ENCODE measurements at places on chromosomes 11 and 22.

DNA sequence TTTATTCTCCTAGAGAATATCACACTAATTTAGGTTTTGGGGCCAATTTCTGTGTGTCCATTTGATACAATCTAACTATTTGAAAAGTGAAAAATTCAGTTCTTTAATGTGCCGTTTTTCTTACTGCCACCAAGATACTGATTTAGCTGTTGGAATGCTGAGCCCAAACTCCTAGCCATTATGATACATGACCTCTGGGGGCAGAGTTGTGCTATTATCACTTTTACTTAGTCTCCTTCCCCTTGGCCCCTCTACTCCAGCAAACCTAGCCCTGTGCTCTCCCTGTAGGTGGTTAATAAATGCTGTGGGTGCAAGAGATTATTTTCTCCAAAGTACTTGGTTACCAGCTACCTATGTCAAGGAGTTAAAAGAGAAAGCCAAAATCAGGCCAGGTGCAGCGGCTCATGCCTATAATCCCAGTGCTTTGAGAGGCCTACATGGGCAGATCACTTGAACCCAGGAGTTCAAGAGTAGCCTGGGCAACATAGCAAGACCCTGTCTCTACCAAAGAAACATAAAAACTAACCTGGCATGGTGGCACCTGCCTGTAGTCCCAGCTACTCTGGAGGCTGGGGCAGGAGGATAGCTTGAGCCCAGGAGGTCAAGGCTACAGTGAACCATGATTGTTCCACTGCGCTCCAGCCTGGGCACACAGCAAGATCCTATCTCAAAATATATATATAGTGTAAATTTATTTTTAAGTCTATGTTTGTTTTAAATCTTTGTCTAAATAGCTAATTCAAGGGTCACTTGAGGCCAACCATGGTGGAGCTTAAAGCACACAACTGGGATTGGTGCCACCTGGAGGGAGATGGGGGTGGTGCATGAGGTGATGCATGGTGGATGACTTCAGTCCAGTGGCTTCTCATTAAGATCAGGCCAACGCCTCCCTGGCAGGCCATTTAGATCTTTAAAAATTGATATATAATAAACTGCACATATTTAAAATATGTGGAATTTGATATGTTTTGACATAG, 193.2 kb upstream of the PLET1 start:
- no peak overlapping the region for H3K27ac ChIP-seq
- H3K36me3 ChIP-seq = no peaks in the 10 kb centered on the region
- no peaks in the 10 kb centered on the region for H3K4me1 ChIP-seq

- no peak overlapping the region for H3K4me3 ChIP-seq
- DNase-seq = no peak
- no peaks in the 10 kb centered on the region for H3K4me1 ChIP-seq
- peaks cover 10% of the 10 kb centered on the region for H3K27me3 ChIP-seq
- H3K27ac ChIP-seq = no peak overlapping the region
- no peaks in the 10 kb centered on the region for H3K36me3 ChIP-seq
Observed at GRCh38 chr11:48210052-48210451, 6.6 kb upstream of the OR4B1 start.

- no peaks in the 10 kb centered on the region for H3K36me3 ChIP-seq
- H3K27me3 ChIP-seq = peaks cover 14% of the 10 kb centered on the region
- no peak overlapping the region for H3K4me3 ChIP-seq
- no peaks in the 10 kb centered on the region for H3K4me1 ChIP-seq
Observed at GRCh38 chr11:47591764-47592163, 2.4 kb downstream of the C1QTNF4 start.

- peaks cover 10% of the 10 kb centered on the region for H3K27me3 ChIP-seq
- peaks cover 4% of the 10 kb centered on the region for H3K36me3 ChIP-seq
- no peak for DNase-seq
- peak overlapping the region; percentile 71 for H3K27ac ChIP-seq
- peaks cover 65% of the 10 kb centered on the region for H3K4me1 ChIP-seq
- peak overlapping the region; percentile 95 for H3K4me3 ChIP-seq
Observed at GRCh38 chr22:39530692-39531331, 1.7 kb downstream of the RPS19BP1 start.

GRCh38 chr11:3907590-3907989, 52.1 kb downstream of the STIM1 start:
- no peaks in the 10 kb centered on the region for H3K27me3 ChIP-seq
- H3K4me1 ChIP-seq = peaks cover 86% of the 10 kb centered on the region
- H3K4me3 ChIP-seq = no peak overlapping the region
- H3K27ac ChIP-seq = peak overlapping the region; percentile 18
- DNase-seq = no peak

DNA sequence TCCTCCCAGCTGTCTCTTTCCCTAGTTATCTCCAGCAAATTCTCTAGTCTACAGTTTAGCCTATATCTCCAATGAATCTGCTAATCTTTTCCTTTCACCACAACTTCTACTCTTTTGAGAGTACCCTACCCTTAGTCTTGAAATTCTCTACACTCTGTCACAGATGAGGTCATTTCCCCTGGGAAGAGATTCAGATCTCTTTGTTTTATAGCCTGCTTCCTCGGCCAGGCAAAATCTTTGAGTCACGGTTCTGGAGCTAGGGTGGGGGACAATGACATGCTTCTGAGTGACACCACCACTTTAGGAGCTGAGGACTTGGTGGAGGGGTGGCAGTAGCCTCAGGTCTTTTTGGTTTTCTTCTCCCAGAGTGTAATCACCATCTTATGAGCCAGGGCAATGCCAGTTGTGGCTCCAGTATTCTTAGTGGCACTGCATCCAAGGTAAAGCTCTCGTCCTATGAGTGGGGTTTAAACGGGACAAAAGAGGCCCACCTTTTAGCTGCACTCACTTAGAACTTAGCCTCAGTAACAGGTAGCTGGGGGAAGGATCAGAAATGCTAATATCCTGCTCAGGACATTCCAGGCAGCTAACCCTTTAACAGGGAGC, 98.5 kb upstream of the RRM1 start:
- peaks cover 5% of the 10 kb centered on the region for H3K27me3 ChIP-seq
- H3K4me1 ChIP-seq = peaks cover 58% of the 10 kb centered on the region
- H3K27ac ChIP-seq = peak overlapping the region; percentile 42
- peaks cover 5% of the 10 kb centered on the region for H3K36me3 ChIP-seq
- no peak overlapping the region for H3K4me3 ChIP-seq

GRCh38 chr11:134667175-134667500, 255.1 kb upstream of the B3GAT1 start:
- no peaks in the 10 kb centered on the region for H3K4me1 ChIP-seq
- no peak overlapping the region for H3K27ac ChIP-seq
- H3K27me3 ChIP-seq = peaks cover 2% of the 10 kb centered on the region

GRCh38 chr11:80973786-80974185, 1533.0 kb upstream of the TENM4 start:
- H3K27me3 ChIP-seq = no peaks in the 10 kb centered on the region
- H3K27ac ChIP-seq = no peak overlapping the region
- H3K36me3 ChIP-seq = no peaks in the 10 kb centered on the region
- H3K4me1 ChIP-seq = no peaks in the 10 kb centered on the region
- no peak overlapping the region for H3K4me3 ChIP-seq
- no peak for DNase-seq

All from immature natural killer cell (primary cell).